H7 (cell line): ENCODE measurements at places on chromosomes 7 and 10. TPM values are rescaled to one million over a fixed set of nuclear protein-coding genes. Genes with fewer than 3 reads are reported as not detected.
A peak's percentile ranks its signal among the peaks of the same experiment; 100 is the strongest.

The ADCYAP1R1 gene
- total RNA-seq, result 1.8 TPM in 2 replicates

DNA sequence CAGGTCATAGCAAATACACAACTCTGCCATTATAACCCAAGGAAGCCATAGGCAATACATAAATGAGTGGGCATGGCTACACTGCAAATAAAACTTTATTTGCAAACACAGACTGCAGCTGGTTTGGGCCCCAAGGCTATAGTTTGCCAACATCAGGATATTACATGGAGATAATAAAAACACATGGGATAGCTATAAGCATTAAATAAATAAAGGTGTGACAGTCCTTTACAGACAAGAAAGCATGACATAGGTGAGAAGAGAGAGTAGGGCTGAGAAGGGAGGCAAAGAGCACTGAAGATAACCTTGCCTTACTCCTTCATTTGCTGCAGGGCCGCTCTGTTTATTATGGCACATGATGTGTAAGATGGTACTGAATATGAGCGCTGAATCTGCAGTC lies 135.1 kb upstream of the GHITM start:
- no peak for DNase-seq

- peak; percentile 49 for DNase-seq
These were observed 201.9 kb downstream of the MYOF start for GRCh38 chr10:93280121-93280698.

The RARRES2 gene
- total RNA-seq, result 198 and 223 TPM in 2 replicates

GRCh38 chr10:105742184-105742583 lies 1101.1 kb downstream of the SORCS3 start:
- DNase-seq, result no peak

The WEE2 gene
- 0.76 TPM in 1 of 2 replicates, not detected in the other for total RNA-seq

The GNAT3 gene
- total RNA-seq, result not detected in 2 replicates

GRCh38 chr10:74322141-74322540 lies 171.1 kb downstream of the ADK start:
- no peak for DNase-seq

GRCh38 chr7:6556196-6556595 lies 4.9 kb upstream of the GRID2IP start:
- DNase-seq, result peak; percentile 80

- no peak for DNase-seq
These were observed 11.6 kb downstream of the ZDHHC6 start for GRCh38 chr10:112434988-112435619.

DNA sequence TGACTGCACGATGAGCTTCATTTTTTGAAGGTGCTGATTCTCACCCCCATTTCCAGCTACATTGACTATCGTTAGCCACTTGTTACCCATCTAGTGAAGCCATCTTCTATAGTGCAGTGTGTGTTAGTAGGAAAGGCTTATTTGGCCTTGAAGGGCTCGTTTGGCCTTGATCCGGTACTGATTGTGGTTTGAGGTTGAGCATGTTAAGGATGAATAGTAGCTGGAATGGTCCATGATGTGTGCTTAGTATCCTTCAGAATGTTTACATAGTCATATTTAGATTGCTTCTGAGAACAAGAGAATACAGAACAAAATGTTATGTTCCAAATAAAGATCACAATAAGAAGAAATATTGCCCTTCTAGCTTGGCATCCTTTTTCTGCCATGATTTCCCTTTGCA lies 591.5 kb downstream of the AUTS2 start:
- DNase-seq, result no peak

The HHEX gene
- 7.0 and 7.2 TPM in 2 replicates for total RNA-seq

- DNase-seq, result no peak
These were observed 338.1 kb upstream of the SEMA3C start for GRCh38 chr7:81256991-81257390.

DNA sequence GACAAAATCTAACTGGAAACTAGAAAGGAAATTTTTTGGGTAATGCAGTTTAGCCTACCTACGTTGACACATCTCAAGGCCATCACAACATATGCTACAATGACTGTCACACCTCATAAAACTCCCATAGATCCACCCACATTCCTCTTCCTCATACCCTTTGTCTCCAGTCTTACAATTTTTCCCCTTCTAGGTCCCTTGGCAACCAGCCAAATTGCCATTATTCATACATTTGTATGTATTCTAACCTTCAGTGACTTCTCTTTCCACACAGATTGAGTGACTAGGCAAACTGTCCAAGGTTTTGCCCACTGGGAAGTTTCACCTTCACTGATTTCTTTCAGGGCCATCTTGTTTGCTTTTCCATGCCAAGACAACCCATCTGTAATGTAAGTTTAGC lies 100.5 kb upstream of the TPK1 start:
- no peak for DNase-seq

DNA sequence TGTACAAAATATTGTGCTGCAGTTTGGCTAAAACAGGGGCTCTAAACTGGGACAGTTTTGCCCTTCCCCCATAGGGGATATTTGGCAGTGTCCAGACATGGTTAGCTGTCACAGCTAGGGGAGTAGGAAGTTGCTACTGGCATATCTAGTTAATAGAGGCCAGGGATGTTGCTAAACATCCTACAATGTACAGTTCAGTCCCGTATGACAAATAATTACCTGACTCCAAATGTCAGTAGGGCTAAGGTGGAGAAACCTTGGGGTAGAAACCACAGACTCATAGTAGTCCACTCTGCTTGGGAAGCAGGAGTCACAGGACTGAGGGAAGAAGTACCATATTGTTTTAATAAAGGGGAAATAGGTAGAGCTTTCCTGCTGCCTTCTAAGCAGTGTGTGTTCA lies 39.8 kb downstream of the WBP1L start:
- no peak for DNase-seq

DNA sequence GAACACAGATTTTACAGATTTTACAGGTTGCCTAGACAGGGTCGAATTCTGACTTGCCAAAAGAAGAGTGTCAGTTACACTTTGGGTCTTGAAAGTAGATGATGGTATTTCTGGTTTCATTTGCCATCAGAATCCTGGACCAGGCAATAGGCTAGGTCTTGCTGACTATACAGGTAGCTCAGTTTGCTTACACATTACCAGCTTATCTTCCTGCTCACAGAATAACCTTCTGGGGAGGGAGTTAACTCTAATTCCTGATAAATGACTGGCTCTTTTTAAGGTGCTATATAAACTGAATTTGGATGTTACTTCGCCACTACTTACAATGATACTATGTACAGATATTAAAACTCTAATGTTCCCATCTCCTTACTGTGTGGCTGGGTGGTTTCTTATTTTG lies 39.8 kb downstream of the GBF1 start:
- no peak for DNase-seq

DNA sequence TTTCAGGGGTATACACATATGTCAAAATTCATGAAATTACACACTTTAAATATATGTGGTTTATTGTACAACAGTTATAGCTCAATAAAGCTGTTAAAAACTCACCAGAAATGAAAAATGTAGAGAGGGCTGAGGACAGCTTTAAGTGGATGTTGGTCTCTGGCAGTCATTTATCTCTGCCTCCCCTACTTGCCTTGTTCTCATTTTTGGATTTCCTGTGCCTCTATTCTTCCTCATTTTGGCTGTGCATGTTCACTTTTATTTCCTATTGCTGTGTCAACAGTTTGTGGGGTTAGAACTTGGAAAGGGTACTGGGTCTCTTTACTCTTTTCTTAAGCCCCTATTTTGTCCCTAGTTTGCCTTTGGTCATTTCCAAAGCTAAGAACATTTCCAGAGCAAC lies 18.6 kb upstream of the MEST start:
- no peak for DNase-seq

DNA sequence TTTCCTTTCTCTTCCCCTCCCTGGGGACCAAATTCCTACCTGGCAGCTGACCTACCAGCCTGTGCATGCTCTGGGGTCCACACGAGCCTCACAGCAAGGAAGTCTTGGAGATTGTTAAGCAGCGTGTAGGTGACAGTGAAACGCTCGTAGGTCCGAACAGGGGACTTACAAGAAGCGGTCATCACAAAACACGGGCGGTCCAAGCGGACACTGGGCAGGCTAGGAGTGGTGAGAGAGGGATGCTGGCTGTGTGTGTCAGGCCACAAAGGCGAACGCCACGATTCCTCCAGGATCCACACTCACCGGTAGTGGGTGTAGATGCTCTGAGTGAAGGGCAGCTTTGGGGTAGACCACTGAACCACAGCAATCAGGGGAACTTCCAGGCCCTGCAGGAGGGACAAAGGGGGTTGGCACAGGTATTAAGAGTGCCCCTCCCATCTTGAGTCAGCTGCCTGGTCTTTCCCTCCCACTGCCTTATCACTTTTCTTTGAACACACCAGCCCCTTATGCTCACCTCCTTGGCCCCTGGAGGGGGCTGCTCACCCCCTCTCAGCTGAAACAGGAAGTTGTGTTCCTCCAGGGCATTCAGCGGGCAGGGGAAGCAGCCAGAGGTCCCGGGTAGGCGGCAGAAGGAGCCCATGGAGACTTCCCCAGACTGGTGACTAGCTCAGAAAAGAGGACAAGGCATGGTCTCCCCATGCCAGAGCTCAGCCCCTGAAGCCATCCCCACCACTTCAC lies 2.0 kb downstream of the TRAPPC14 start:
- peak; percentile 49 for DNase-seq

- no peak for DNase-seq
These were observed 399.0 kb downstream of the CCSER2 start for GRCh38 chr10:84727398-84727797.
